HepG2 (cell line): ENCODE measurements at places on chromosomes 1 and 21. TPM values are rescaled to one million over a fixed set of nuclear protein-coding genes. Genes with fewer than 3 reads are reported as not detected.
A peak's percentile ranks its signal among the peaks of the same experiment; 100 is the strongest.

- no peaks in the 10 kb centered on the region for H3K36me3 ChIP-seq
- no peak overlapping the region for H3K27ac ChIP-seq
- H3K4me1 ChIP-seq, result peaks cover 16% of the 10 kb centered on the region
Observed at GRCh38 chr21:42566524-42567213, 53.0 kb downstream of the SLC37A1 start.

GRCh38 chr1:94314222-94314858 is 77.0 kb upstream of the ARHGAP29 start:
- H3K4me1 ChIP-seq, result peaks cover 93% of the 10 kb centered on the region
- H3K27me3 ChIP-seq, result no peaks in the 10 kb centered on the region
- peak overlapping the region; percentile 6; the same call in 1 of the 2 replicates for H3K4me3 ChIP-seq
- H3K36me3 ChIP-seq, result no peaks in the 10 kb centered on the region
- no peak for DNase-seq
- peak overlapping the region; percentile 62 for H3K27ac ChIP-seq

PGLYRP4 gene
- total RNA-seq, result not detected in 2 replicates

GRCh38 chr1:174932587-174932986 is 67.2 kb upstream of the CACYBP start:
- no peaks in the 10 kb centered on the region for H3K27me3 ChIP-seq
- H3K36me3 ChIP-seq, result no peaks in the 10 kb centered on the region
- no peak for DNase-seq
- H3K4me1 ChIP-seq, result peaks cover 10% of the 10 kb centered on the region
- H3K27ac ChIP-seq, result no peak overlapping the region

DNA sequence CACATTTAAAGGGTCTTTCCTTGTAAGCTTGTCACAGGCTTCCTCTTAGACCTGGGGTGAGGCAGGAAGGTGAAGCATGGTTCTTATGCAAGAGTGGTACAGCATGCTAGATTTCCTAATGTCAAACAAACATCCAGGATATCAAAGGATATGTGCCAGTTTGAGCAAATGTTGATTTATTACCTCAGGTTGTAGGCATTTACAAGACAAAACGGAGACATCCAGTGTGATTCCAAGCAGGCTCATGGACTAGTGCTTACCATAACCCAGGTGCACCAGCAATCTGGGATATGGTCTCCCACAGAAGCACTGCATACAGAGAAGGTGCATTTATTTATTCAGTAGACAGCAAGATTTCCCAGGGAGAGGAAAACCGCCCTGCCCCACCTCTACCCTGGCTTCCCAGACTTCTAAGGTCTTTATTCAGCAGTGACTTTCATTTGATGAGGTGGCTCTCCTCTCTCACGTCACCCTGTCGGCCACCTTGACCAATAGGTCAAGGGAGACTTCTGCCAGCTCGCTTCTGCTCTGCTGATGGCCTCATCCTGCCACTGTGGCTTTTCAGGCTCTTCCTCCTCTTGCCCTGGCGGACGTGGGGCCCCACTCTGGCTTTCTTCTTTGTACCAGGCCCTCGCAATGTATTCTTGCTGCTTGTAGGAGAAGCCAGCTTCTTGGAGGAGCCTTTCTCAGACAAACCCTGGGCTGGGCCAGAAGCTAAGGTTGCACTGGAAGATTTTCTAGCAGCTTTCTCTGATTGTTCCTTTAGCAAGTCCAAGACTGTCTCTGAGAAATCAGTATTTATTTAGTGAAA is 25.6 kb downstream of the HHIPL2 start:
- H3K4me3 ChIP-seq, result peak overlapping the region; percentile 15; the same call in 1 of the 2 replicates
- peaks cover 22% of the 10 kb centered on the region for H3K4me1 ChIP-seq
- H3K27me3 ChIP-seq, result no peaks in the 10 kb centered on the region
- DNase-seq, result peak; percentile 54

GRCh38 chr1:14941864-14942263 is 211.7 kb upstream of the TMEM51 start:
- no peak for DNase-seq
- H3K4me1 ChIP-seq, result peaks cover 90% of the 10 kb centered on the region
- peaks cover 18% of the 10 kb centered on the region; the same call in 1 of the 3 replicates for H3K36me3 ChIP-seq
- H3K4me3 ChIP-seq, result no peak overlapping the region
